SK-N-DZ (cell line): ENCODE measurements at places on chromosomes 16 and 17.

GRCh38 chr17:29838961-29839360 is 91.1 kb downstream of the SSH2 start:
- no peak for DNase-seq

- DNase-seq: no peak
These were observed 529 bp upstream of the ASPA start for GRCh38 chr17:3475251-3475685.

- DNase-seq: no peak
These were observed 13.6 kb upstream of the DHRS7B start for GRCh38 chr17:21113049-21113690.

DNA sequence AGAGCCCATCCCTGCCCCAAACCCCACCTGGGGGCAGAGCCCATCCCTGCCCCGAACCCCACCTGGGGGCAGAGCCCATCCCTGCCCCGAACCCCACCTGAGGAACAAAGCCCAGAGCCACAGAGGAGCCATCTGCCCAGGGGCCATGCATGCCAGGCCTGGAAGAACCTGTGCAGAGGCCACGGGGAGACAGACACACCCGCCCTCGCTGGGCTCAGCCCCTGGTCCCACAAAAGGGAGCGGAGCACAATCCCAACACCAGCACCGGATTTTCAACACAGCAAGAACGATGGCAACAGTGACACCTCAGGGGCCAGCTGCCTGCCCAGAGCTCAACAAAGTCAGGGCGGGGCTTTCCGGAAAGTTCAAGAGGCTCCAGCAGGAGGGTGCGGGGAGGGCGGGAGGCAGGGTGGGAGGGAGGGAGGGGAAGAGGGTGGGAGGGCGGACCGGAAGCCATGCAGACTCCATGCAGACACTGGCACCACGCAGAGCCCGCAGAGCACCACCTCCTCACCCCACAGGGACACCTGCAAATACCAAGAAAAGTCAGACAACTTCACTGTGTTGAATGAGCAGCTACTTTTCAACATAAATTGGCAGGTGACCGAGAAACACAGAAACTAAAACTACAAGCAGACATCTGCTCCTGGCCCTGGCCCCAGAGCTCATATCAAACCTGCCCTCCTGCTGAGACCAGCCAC is 27.9 kb upstream of the C16orf95 start:
- DNase-seq: no peak

GRCh38 chr17:35088356-35088880 is 24.9 kb upstream of the RFFL start:
- DNase-seq: peak; percentile 42

DNA sequence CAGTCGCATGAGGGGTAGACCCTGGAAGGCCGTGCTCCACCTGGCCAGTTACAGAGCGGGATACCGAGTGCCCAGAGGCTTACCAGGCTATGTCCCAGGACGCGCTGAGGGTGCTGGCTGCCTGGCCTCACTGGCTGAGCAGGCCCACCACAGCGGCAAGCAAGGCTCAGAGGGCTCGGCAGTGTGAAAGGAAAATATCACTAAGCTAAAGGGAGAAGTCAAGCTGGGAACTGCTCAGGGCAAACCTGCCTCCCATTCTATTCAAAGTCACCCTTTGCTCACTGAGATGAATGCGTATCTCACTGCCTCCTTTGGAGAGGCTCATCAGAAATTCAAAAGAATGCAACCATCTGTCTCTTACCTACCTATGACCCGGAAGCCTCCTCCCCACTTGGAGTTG is 37.4 kb downstream of the CCDC57 start:
- no peak for DNase-seq

DNA sequence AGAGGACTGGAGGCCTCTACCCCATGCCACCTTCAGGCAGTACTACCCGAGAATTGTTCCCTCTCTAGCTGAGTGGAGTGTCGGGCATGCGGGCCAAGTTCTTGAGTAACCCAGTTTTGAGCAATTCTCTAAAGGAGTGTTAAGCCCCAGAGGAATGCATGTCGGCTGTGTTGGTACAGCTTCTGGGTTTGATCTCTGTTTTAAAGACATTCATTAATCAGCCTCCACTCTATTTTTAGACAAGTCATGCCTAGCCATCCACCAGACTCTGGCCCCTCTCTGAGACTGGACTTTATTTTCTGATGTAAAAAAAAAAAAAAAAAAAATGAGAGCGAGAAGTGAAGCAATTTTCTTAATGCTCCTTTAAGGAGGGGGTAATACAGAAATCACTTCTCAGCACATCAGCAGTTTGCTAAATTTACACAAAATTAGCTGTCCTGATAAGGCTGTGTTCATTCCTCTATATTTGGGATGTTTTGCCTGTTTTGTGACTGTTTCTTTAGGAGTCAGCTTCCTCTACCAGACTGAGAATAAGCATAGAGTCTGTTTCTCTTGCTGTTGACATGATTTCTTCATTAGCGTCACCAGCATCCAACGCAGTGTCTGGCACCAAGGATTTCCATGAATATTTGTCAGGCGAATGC is 88.7 kb downstream of the AXIN2 start:
- no peak for DNase-seq

GRCh38 chr16:84970447-84971127 is 40.7 kb downstream of the ZDHHC7 start:
- peak; percentile 79 for DNase-seq

DNA sequence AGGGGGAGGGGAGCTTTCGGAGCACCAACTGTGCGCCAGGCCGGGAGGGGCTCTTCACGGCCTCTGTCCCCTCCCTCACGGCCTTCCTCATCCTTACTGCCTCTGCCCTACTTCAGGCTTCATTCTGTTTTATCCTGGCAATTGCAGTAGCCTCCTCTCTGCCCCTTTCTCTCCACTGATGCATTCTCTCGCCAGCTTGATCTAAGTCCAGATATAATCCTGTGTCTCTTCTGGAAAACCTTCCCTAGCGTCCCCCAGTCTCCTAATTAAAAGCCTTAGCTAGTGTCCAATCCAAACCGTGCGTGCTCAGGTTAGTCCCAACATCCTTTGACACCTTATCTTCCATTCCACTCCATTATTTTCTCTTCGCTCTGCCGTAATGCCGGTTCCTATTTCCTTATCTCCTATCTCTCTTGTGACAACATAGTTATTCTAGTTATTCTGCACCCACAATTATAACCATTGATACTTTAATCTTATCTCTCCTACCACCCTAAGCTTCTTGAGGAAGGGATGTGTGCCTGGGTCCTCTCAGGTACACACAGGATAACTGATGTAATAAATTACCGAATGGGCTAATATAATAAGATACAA is 869 bp downstream of the ZNF48 start:
- peak; percentile 59 for DNase-seq

DNA sequence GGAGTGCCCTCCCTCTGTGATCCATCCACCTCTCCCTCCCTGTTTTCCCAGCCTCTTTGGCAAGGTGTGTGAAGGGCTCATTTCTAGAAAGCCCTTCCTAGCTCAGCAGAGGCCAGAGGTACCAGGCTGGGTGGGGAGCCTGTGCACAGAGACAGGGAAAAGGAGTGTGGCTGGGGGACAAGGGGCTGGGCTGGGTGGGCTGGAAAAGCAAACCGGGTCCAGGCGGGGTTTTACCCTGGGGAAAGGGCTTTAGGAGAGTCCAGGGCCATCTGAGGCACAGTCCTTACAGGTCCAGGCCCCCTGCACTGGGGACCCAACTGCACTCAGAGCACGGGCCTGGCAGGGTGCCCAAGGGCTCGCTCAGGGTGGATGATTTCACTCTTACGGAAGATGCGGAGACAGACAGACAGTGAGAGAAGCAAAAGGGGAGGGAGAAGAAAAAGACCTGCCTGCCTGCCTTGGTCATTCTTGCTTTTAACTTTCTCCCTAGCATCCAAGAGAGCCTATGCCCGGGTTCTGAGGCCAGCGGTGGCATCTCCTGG is 7.0 kb downstream of the CRHR1 start:
- DNase-seq: no peak

GRCh38 chr17:41695954-41696757 is 7.5 kb downstream of the EIF1 start:
- DNase-seq: peak; percentile 79

DNA sequence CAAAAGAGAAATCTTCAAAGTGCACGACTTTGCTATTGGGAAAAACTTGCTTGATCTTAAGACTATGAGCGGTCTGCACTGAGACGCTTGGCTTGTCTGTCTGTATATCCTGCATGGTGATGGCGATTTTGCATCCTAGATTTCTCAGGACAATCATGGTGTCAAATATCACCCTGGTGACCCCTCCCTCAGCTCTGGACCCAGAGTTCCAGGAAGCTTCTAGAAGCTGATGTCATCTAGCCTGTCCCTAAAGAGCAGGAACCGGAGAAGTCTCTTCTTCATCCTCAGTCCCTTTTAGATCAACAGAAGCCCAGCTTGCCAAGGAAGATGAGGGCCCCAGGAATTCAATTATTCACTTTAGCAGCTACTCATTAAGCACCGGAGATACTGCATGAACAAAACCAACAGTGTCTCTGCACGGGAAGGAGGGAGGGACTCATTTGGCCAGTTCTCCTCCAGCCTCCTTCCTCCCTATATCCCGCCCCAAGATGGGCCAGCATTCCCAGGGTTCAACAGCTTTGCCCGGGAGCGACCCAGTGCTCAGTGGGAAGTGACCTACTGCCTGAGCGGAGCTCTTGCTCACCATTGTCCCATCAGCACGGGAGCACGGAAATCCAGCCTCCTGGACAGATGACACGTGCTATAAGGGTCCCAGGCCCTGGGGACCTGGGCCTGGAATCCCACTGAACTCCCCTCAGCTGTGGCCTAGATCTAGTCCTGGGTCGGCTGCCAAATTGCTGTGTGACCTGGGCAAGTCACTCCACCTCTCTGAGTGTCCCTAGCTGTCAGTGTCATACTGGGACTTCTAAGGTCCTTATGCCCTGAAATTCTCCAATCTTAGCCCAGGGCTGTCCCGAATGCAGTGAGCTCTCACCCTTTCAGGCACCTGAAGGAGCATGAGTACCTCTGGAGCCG is 3.8 kb downstream of the EMP2 start:
- peak; percentile 61 for DNase-seq

- DNase-seq: peak; percentile 54
These were observed 102.5 kb downstream of the MRM1 start for GRCh38 chr17:36703860-36704266.

GRCh38 chr17:69809331-69809730 is 265.7 kb upstream of the KCNJ16 start:
- DNase-seq: no peak
